ENCODE measurements at places on chromosomes 4 and X. TPM values are rescaled to one million over a fixed set of nuclear protein-coding genes. Genes with fewer than 3 reads are reported as not detected.

Gene TGIF2LX
- total RNA-seq: not detected

Gene TLR1
- 12.3 TPM for total RNA-seq

Gene NSG1
- total RNA-seq: 0.90 TPM

Gene RBMXL3
- total RNA-seq: not detected

Gene HSFX2
- total RNA-seq: not detected

Gene APLN
- not detected for total RNA-seq

Gene MGAT4D
- not detected for total RNA-seq

Gene ARMCX5
- 12.4 TPM for total RNA-seq

Gene APELA
- total RNA-seq: not detected

Gene SAGE1
- total RNA-seq: not detected

Gene ALG13
- 223 TPM for total RNA-seq

Gene TLL1
- not detected for total RNA-seq

Gene RADX
- total RNA-seq: 12.1 TPM

- DNase-seq: no peak
These were observed 86.6 kb upstream of the NPNT start for GRCh38 chr4:105808750-105809041.

- DNase-seq: no peak
These were observed 34.6 kb upstream of the MID1 start for GRCh38 chrX:10654960-10655359.

- DNase-seq: no peak
These were observed 326.7 kb downstream of the GUCY2F start for GRCh38 chrX:109155161-109155560.

GRCh38 chrX:67723580-67724351 lies 179.9 kb downstream of the AR start:
- DNase-seq: no peak

- DNase-seq: peak; percentile 23
These were observed 31.9 kb downstream of the RHOH start for GRCh38 chr4:40228497-40229365.

DNA sequence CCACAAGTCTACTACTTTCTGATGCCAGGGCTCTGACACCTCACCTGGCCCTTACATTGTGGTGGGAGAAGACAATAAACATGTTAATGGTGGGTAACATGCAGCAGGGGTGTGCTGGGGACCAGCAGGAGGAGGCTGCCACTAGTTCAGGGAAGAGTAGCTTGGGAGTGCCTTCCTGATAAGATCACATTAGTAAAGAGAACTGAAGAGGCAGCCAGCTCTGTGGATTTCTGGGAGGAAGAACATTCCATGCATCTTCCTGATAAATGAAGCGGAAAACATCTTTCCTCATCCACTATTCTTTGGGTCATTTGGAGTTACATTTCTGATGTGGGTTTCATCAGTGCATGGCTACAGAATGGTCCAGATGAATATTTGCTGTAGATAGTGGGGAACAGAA lies 9.0 kb downstream of the RNF150 start:
- no peak for DNase-seq

- DNase-seq: no peak
These were observed 1.0 kb upstream of the DAPP1 start for GRCh38 chr4:99815597-99816011.

- DNase-seq: no peak
These were observed 6.2 kb downstream of the ZNF275 start for GRCh38 chrX:153340111-153340510.

- no peak for DNase-seq
These were observed 11.5 kb downstream of the PRPS2 start for GRCh38 chrX:12802741-12803140.

GRCh38 chr4:7158081-7158750 lies 34.1 kb upstream of the SORCS2 start:
- DNase-seq: no peak

GRCh38 chr4:129240816-129241215 lies 144.9 kb downstream of the C4orf33 start:
- DNase-seq: no peak

DNA sequence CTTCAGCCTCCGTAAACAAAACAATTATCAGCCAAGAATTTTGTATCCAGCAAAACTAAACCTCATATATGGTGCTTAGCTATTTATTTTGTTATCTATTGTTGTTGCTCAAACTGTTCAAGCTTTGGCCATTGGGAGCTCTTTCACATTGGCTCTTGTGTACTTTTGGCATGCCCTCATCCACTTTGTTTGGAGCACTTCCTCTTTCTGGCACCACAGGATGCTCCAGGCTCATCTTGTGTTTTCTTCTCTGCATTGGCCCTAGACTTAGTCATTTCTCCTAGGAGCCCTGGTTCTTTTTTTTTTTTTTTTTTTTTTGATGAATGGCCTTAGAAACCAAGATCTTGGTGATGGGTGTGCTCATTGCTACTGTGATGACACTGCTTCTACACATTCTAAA lies 74.5 kb downstream of the DIPK2B start:
- DNase-seq: no peak

GRCh38 chr4:89755220-89755619 lies 81.7 kb downstream of the SNCA start:
- no peak for DNase-seq

GRCh38 chr4:111074523-111075114 lies 451.7 kb upstream of the PITX2 start:
- no peak for DNase-seq

GRCh38 chr4:90318193-90318592 lies 191.0 kb downstream of the CCSER1 start:
- DNase-seq: no peak

GRCh38 chr4:8324640-8325239 lies 55.2 kb downstream of the HTRA3 start:
- DNase-seq: no peak

Measured in naive thymus-derived CD4-positive, alpha-beta T cell (primary cell).